ENCODE measurements at places on chromosomes 7 and 10.

GRCh38 chr10:29730458-29730857, 95.7 kb upstream of the SVIL start:
- no peak overlapping the region for H3K4me3 ChIP-seq
- H3K27me3 ChIP-seq = no peaks in the 10 kb centered on the region
- H3K4me1 ChIP-seq = peaks cover 17% of the 10 kb centered on the region

DNA sequence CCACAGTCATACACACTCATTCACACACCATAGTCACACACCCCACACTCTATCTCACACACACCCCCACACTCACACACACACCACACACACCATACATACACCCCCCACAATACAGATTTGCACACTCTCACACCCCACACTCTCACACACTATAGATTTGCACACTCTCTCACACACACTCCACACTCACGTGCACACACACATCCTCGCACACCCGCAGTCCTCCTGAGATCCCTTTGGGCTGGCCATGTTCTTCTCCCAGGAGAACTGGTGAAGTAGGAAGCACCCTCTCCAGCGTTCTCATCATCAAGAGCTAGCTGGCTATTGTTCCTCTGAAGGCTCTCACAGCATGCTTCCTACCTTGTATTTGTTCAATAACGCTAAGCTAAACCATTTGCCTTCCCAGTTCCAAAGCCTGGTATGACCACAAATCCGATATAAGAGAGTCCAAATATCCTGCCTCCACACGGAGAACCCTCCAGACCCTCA, 86.2 kb downstream of the HECW1 start:
- no peak overlapping the region for H3K4me3 ChIP-seq
- H3K27ac ChIP-seq = no peak overlapping the region
- no peaks in the 10 kb centered on the region for H3K4me1 ChIP-seq
- DNase-seq = no peak

DNA sequence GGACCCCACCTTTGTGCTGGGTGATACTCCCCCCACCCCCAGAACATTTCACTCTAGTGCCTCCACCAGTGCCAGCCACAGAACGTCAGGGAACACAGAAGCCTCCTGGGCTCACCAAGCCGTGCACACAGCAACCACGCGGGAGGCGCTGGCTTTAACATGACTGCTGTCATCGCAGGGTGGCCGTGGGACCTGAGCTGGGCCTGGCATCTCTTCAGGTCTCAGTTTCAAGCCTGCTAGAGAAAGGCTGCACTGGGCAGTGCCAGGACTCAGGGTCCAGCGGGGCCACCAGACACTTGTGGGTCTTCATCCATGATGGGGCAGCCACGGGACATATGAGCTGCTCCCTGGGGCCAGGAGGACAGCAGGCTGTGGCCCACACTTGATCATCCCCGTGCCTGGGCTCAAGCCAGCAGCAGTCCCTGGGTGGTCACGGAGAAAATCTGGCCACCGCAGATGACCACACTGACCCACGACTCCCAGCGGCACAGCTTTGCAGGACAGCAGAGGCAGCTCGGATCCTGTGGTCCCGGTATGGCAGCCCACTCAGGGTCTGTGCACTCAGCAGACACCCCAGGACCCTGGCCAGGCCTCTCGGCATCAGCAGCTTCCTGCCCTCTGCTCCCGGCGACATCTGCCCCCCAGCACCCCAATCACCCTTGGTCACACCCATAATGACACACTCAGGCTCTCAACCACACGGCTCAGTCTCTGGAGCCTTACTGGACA, 44.2 kb downstream of the CAMK2B start:
- peaks cover 3% of the 10 kb centered on the region for H3K4me1 ChIP-seq
- no peak overlapping the region for H3K27ac ChIP-seq
- peaks cover under 1% of the 10 kb centered on the region for H3K27me3 ChIP-seq
- DNase-seq = no peak
- no peaks in the 10 kb centered on the region for H3K36me3 ChIP-seq

DNA sequence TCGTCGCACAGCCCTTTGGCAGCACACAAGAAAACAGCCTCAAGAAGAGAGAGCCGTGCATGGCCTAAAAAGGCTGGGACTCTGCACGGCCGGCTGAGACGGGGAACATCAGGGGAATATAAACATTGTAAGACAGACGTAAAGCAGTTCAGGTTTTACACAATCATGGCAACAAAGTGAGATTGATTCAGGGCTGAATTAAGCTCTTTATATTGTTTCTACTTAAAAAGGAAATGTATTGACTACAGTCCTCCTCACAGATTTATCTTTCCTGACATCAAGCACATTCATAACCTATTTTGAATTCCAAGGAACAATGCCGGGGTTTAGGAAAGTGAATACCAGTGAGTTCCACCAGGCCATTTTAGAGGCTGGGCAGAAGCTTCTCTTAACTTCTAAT, 25.2 kb downstream of the SORBS1 start:
- DNase-seq = no peak
- no peak overlapping the region for H3K4me3 ChIP-seq
- no peak overlapping the region for H3K27ac ChIP-seq

- H3K4me3 ChIP-seq = no peak overlapping the region
- H3K4me1 ChIP-seq = no peaks in the 10 kb centered on the region
- no peaks in the 10 kb centered on the region for H3K36me3 ChIP-seq
These were observed 217.3 kb upstream of the CCDC6 start for GRCh38 chr10:60123668-60124067.

GRCh38 chr10:34305189-34305588, 509.9 kb downstream of the PARD3 start:
- no peak for DNase-seq
- H3K36me3 ChIP-seq = no peaks in the 10 kb centered on the region
- no peak overlapping the region for H3K27ac ChIP-seq
- H3K4me1 ChIP-seq = no peaks in the 10 kb centered on the region
- H3K27me3 ChIP-seq = no peaks in the 10 kb centered on the region
- H3K4me3 ChIP-seq = no peak overlapping the region

DNA sequence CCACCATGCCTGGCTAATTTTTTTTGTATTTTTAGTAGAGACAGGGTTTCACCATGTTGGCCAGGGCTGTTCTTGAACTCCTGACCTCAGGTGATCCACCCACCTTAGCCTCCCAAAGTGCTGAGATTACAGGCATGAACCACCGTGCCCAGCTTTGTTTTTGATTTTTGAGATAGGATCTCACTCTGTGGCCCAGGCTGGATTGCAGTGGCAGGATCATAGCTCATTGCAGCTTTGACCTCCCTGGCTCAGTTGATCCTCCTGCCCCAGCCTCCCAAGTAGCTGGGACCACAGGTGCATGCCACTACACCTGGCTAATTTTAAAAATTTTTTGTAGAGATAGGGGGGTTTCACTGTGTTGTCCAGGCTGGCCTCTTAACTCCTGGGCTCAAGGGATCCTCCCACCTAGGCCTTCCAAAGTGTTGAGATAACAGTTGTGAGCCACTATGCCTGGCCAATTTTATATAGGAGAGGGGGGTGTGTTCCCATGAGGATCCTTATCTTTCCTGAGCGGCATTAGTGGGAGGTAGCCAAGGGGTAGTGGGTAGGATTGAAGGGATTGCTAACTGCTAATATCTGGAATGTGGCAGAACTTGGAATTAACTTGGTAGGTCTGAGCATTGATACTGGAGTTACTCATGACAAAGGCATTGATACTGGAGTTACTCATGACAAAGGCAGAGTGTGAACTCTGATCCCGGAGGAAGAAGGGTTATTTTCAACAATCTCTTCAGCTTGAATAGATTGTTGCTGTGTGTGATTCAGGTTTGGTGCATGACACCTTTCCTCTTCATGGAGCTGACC, 1.0 kb upstream of the NOLC1 start:
- peaks cover 22% of the 10 kb centered on the region for H3K4me1 ChIP-seq
- no peaks in the 10 kb centered on the region for H3K27me3 ChIP-seq
- no peak overlapping the region for H3K4me3 ChIP-seq
- H3K36me3 ChIP-seq = peaks cover 35% of the 10 kb centered on the region
- H3K27ac ChIP-seq = no peak overlapping the region
- no peak for DNase-seq

- H3K27ac ChIP-seq = no peak overlapping the region
- H3K36me3 ChIP-seq = no peaks in the 10 kb centered on the region
- no peaks in the 10 kb centered on the region for H3K27me3 ChIP-seq
- peak; percentile 60 for DNase-seq
- no peaks in the 10 kb centered on the region for H3K4me1 ChIP-seq
These were observed 97.0 kb downstream of the TPK1 start for GRCh38 chr7:144738708-144739314.

GRCh38 chr10:112532189-112532588, 85.2 kb downstream of the VTI1A start:
- no peaks in the 10 kb centered on the region for H3K4me1 ChIP-seq
- no peak overlapping the region for H3K4me3 ChIP-seq
- H3K27me3 ChIP-seq = no peaks in the 10 kb centered on the region

- peaks cover 5% of the 10 kb centered on the region for H3K27me3 ChIP-seq
- no peaks in the 10 kb centered on the region for H3K36me3 ChIP-seq
- H3K27ac ChIP-seq = no peak overlapping the region
- peak; percentile 63 for DNase-seq
- peak overlapping the region; percentile 85 for H3K4me3 ChIP-seq
These were observed 2.4 kb downstream of the SFMBT2 start for GRCh38 chr10:7408291-7409044.

DNA sequence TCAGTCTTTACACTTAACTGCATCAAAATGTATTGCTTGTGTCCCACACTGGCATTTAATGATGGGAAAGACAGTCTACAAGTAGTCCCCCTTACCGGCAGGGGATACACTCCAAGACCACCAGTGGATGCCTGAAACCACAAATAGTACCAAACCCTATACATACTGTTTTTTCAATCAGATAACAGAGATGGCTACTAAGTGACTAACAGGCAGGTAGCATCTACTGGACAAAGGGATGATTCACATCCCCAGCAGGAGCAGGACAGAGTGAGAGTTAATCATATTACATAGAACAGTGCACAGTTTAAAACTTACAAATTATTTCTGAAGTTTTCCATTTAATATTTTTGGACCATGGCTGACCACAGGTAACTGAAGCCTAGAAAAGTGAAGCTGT, 13.2 kb downstream of the TMEM243 start:
- no peak overlapping the region for H3K27ac ChIP-seq
- H3K4me3 ChIP-seq = no peak overlapping the region
- no peaks in the 10 kb centered on the region for H3K4me1 ChIP-seq

DNA sequence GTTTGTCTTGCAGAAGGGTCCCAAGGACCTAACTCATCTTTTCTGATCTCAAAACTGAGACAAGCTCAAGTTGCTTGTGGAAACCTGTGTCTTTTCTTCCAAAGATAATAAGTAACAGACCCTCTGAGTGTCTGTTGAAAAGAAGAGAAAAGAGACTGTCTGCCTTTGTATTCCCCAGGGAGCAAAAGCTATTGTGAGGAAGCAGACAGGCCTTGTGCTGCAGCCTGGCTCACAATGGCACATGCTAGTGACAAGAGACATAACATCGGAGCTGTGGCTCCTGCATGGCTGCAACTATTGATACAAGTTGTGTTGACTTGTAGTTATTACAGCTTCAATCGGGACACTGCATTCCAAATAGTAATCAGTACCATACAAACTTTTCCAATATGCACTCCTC, 202.9 kb downstream of the DKK1 start:
- DNase-seq = no peak
- no peaks in the 10 kb centered on the region for H3K27me3 ChIP-seq
- no peak overlapping the region for H3K27ac ChIP-seq
- H3K4me3 ChIP-seq = no peak overlapping the region

DNA sequence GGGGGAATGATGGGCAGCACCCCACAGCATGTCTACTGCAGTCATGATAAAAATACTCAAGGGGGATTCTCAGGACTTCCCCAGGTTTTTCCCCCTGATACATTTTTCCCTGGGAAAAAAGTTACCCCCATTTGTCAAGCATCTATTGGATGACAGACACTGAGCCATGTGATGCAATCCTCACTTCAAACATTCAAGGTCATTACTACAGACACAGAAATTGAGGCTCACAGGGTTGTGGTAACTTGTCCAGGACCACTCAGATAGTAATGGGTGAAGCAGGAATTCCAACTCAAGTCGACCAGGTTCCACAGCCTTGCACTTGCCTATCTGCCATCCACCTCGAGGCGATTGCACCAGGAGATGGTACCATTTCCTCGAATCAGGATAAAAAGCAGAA, 31.7 kb downstream of the PPP1R3C start:
- no peak overlapping the region for H3K4me3 ChIP-seq
- no peaks in the 10 kb centered on the region for H3K4me1 ChIP-seq
- no peak overlapping the region for H3K27ac ChIP-seq

- no peak for DNase-seq
- no peak overlapping the region for H3K27ac ChIP-seq
- H3K36me3 ChIP-seq = no peaks in the 10 kb centered on the region
- H3K4me1 ChIP-seq = no peaks in the 10 kb centered on the region
- no peaks in the 10 kb centered on the region for H3K27me3 ChIP-seq
- H3K4me3 ChIP-seq = no peak overlapping the region
These were observed 400.1 kb upstream of the ETV1 start for GRCh38 chr7:14389595-14389994.

GRCh38 chr7:141133646-141134045, 59.8 kb downstream of the TMEM178B start:
- DNase-seq = no peak

DNA sequence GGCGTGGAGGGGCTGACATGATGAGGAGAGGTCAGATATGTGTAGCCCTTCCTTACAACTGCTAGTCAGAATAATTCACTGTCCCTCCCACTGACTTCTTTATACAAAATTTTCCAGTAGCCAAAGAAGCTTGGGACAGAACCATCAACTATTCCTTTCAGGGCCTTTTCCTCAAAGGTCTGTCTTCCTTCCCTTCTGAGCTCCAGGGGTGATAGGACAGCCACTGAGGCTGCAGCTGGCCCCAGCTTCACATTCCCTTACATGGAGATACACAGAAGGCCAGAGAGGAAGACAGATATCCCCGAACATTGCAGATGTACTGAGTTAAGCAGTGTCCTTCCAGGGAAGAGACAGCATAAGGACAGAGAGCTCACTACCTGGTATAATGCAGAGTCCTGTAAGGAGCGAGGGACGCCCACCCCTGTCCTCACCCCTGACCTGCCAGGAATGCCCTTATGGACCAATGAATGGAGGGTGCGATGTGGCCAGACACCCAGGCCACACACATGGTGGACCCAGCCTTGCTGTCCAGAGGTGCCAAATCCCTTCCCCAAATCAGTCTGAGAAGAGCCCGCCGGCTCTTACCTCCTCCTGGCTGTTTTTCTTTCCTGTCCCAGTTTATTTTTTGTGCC, 754.7 kb downstream of the GRID1 start:
- H3K27ac ChIP-seq = no peak overlapping the region
- H3K36me3 ChIP-seq = no peaks in the 10 kb centered on the region
- peaks cover 7% of the 10 kb centered on the region for H3K4me1 ChIP-seq
- H3K4me3 ChIP-seq = no peak overlapping the region
- no peaks in the 10 kb centered on the region for H3K27me3 ChIP-seq

DNA sequence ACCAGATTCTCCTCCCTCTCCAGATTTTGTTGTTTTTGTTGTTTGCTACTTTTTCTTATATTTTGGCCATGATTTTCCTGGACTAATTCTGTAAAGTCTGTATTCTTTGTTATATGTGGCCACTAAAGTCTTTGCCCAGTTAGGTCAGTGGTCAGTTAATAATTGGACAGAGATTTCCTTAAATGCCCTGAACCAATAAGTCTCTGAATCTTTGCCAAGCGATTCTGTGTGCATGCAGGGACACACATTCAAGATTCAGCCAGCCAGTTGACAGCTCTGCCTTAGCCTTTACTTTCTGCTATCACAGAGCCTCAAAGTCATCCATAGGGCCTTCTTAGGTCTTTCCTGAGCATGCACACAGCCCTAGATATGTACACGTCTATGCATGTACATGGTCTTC, 11.0 kb upstream of the COL17A1 start:
- H3K27me3 ChIP-seq = no peaks in the 10 kb centered on the region
- no peak overlapping the region for H3K4me3 ChIP-seq
- no peaks in the 10 kb centered on the region for H3K36me3 ChIP-seq
- H3K27ac ChIP-seq = no peak overlapping the region

All from common myeloid progenitor, CD34-positive (primary cell).